ENCODE measurements at places on chromosomes 11 and 22.

DNA sequence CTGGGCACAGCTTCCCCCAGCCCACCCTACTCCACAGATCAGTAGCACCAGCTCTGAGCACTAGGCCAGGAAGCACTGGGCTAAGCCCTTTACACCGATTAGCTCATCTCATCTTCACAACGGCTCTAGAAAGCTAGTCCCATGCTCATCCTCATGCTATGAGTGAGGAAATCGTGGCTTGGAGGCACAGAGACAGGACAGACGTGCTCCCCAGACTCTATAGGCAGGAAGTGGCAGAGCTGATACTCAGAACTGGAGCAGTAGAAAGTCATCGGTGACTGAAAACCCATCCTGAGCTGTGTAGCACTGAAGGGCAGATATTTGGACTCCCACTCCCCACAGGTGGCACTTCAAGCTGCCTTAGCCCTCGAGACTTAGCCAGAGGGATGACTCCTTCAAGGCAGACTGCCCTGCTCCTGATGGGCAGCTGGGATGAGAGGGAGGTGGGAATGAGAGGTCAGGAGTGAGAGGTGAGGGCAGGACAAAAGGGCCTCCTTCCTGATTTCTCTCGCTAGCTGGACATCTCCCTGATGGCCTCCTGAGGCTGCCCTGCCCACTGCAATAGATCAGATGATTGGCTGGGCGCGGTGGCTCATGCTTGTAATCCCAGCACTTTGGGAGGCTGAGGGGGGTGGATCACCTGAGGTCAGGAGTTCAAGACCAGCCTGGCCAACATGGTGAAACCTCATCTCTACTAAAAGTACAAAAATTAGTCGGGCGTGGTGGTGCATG, 9.7 kb downstream of the CD5 start:
- no peak for DNase-seq

GRCh38 chr11:67492801-67493547, 10.1 kb downstream of the AIP start:
- no peak for DNase-seq

DNA sequence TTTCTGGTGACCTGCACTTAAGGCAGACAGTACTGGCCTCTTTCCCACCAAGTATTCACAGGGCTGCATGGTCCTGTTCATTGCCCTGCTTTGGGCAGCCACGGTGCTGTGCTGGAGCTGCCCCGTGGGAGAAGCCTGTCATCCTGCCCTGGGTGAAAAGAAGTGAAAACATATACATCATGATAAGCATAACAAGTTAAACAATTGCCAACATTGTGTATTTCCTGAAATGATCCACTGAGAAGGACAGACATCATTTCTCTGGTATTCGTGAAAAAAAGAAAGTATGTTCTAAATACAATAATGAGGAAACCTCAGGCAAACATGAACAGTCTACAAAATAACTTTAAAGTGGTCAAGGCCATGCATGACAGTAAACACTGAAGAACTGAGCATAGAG, 393.1 kb downstream of the TMEM135 start:
- DNase-seq = no peak

- DNase-seq = no peak
Measured at GRCh38 chr11:19344661-19345518, 104.1 kb upstream of the E2F8 start.

- DNase-seq = no peak
Measured at GRCh38 chr11:124897674-124898262, at the start of gene ROBO4. ROBO4 (minus strand) TSS chr11:124897865; CDS start chr11:124897795, 70 bp downstream.

DNA sequence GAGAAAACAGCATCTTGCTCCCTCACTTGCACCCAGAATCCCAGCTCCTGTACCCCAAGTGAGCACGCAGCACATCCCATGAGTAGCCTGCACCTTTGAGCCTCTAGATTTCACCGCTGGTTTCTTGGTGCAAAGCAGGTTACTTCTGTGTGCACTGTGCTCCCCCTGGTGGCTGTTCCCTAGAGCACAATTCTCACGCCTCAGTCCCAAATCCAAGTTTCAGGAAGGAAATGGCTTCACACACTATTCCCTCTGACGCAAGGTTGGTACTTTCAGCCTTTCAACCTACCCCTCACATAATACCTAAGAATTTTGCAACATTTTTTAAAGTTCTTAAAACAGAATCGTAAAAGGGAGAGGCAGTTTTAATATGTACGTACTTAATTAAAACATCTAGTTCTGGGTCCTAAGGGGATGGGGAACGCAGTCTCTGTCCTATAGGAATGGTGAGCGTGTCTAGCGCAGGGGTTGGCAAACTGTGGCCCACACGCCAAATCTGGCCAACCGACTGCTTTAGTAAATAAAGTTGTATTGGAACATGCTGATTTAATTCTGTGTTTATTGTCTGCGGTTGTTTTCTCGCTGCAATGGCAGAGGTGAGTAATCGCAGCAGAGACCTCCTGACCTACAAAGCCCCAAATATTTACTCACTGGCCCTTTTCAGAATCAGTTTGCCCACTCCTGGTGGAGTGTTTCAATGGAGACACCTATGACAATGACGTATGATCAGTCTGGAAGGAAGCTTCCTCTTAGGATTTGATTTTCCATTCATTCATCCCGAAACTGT, 27.5 kb downstream of the DHCR7 start:
- DNase-seq = no peak

- DNase-seq = no peak
Measured at GRCh38 chr11:94131718-94132115, 3.1 kb downstream of the PANX1 start.

DNA sequence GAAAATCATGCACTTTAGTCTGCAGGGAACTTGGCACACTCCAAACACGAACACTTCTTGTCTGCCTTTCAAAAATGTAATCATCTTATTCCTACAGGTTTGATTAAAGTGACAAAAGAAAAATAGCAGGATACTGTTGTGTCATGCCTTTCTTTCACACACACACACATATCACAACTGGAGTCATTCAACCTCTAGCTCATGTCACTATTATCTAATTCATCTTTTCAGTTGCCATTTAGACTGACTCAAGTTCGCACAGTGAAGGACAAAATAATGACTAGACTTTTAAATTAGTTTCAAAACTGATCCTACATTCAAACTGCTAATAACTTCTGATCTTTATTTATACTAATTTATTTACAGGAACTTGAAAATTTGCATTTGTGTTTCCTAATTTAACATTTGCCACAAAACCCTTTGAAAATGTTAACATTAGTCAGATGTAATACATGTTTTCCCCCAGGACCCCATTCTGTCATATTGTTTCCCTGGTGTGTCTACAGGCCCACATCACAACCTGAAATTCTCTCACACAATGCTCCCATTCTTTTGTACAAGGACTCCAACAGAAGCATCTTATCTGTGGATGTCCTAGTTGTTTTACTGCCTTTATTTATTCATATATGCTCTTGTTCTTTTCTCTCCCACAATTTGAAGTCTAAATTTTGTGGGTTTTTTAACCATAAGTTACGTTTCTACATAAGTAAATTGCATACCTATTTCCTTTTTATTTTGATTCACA, 171.1 kb downstream of the GRIA4 start:
- no peak for DNase-seq

DNA sequence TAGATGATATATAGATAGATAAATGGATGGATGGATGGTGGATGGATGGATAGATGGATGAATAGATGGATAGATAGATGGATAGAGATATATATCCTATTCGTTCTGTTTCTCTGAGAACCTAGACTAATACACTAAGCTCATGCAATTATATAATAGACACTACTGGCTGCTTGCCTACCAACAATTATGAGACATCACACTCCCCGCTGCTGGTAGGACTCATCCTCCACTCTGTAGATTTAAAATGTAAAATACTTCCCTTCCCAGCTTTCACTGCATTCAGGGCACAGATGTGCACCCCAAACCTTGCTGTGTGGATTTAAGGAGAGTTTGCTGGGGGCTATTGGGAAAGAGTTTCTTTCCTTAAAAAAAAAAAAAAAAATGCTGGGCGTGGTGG, 28.3 kb upstream of the RCN1 start:
- DNase-seq = no peak

GRCh38 chr11:125261588-125261987, 97.0 kb downstream of the PKNOX2 start:
- no peak for DNase-seq

DNA sequence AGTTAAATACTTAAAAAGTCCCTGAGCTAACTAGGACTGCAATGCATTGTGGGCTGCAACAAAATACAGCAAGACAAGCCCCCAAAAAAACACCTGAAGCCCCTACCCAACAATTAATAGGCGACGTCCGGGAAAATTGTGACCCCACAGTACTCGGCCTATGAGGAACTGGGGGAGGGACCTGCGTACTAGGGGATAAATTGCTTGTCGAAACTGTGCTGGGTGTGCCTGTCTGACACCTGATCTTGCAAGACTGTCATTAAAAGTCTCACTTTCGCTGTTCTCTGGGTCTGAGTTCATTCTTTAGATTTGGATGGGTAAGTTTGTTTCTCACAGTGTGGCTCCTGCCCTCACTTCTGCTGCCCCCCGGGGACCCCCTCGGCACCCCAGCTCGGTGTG, 15.2 kb downstream of the TANGO2 start:
- no peak for DNase-seq

DNA sequence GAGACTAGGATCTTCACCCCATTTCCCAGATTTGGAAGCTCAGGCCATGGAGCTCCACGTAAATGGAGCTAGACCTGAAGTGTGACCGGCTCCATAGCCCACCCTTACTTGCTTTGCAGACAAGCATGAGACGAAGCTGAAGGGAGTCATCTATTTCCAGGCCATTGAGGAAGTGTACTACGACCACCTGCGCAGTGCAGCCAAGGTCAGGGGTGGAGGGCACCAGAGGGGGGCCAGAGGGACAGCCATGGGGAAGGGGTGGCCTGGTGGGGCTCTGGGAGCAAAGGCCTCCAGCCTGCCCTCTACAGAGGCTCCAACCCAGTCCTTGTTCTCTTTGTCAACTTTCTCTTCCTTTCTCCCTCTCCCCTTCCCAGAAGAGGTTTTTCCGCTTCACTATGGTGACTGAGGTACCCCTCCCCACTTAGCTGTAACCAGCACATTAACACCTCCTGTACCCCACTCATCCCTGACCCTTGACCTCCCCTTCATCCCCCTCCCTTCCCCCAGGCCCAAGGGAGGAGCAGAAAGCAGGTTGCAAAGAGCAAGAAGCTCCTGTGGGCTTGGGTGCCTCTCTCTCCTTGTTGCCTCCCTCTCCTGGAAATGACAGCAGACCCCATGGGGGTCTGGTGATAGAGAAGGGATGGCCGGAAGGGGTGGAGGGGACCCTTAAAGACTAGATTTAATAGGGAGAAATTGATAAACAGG, 23.8 kb downstream of the TREH start:
- no peak for DNase-seq

DNA sequence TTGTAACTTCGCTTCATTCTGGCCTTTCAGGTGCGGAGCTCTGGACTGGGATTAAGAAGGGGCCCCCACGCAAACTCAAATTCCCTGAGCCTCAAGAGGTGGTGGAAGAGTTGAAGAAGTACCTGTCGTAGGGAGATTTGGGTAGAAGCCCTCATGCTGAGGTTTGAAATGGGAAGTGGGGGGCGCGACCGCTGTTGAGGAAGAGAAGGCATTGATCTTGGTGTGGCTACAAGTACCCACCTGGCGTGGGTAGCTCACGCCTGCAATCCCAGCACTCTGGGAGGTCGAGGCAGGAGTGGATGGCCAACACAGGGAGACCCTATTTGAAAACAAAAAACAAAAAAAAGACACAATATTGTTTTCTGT, 779 bp downstream of the SELENOH start:
- no peak for DNase-seq

DNA sequence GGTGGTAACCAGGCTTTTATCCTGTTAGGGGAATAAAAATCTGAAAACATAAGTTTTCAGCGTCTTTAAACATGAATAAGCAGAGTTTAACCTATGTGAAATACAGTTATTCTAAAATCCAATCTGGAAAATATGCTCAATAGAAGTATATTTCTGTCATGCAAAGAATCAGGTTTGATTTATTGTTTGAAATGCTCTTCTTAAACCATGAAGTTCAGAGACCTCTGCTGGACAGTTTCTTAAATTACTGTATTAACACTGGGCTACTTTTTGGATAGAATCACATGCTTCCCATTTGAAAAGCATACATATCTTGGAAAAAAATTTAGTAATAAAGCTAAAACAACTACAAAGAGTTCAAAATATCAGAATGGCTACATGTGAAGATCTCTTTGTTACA, 25.4 kb downstream of the APIP start:
- DNase-seq = no peak

DNA sequence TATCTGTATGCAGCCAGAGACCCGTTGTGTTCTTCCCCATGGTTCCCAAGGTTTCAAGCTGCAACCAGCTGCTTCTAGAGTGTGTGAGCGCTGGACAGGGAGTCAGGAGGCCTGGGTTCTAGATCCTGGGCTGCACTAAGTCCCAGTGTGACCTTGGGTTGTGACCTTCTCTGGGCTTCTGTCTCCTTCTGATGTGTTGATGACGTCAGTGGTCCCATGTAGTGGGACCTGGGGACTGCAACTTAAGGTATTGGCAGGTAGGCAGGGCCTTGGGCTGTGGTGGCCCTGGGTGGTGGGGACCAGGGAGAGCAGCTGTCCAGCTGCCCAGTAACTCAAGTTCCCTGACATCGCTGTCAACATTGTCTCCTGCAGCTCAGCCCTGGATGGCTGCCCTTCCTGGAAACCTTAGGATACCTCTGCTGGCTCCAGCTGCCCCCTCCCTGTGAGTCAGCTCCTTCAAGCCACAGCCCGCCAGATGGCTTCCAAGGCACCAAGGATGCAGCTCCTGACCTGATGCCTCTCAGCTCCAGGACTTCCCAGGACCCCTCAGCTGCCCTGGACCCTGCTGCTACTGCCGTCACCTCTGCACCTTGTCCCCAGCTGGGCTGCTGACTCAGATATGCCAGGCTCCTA, 1.3 kb upstream of the PVALB start:
- no peak for DNase-seq

GRCh38 chr11:104765401-104766095, 132.7 kb downstream of the CASP12 start:
- DNase-seq = no peak

- no peak for DNase-seq
Measured at GRCh38 chr11:73396985-73397384, 20.8 kb downstream of the RELT start.

DNA sequence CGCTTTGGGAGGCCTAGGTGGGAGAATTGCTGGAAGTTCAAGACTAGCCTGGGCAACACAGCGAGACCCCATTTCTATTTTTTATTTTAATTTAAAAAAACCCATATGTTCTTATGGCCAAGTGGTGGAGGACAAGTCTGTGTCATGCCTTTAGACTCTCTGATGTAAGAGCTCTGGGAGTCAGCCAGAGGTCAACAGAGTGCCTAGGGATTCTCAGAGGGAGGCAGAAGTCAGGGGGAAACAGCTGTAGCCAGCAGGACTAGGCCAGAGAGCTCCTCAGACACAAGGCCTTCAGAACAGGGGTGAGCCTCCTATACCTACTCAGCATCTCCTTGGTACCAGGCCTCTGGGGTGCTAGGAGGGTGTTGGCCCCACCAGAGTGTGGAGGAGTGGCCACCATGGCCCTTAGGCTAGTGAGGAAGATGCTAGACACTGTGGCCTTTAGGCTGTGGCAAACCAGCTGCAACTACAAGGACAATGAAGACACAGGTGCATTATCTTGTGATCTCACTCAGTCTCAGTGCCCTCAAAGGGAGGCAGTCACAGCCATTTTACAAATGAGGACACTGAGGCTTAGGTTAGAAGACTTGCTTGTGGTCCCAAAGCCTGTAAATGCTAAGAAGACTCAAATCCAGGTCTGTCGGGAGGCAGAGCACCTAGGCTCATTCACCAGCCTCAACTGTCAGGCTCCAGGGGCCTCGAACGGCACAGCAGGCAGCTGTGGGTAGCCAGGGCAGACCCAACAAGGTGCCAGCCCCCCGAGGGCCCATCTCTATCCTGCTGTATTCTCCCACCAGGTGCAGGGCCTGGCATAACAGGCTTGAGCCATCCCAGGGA, 5.0 kb downstream of the ZP1 start:
- no peak for DNase-seq

All from stimulated activated CD8-positive, alpha-beta memory T cell treated with anti-CD3 and anti-CD28 coated beads, Interleukin-12 subunit alpha, Interleukin-12 subunit beta, amount 100 ng/mL, for 1 hour (primary cell).